Stimulated activated CD4-positive, alpha-beta T cell treated with anti-CD3 and anti-CD28 coated beads, TNF-alpha, amount 100 ng/mL, for 1 hour (primary cell): ENCODE measurements at places on chromosomes 1 and 21.

DNA sequence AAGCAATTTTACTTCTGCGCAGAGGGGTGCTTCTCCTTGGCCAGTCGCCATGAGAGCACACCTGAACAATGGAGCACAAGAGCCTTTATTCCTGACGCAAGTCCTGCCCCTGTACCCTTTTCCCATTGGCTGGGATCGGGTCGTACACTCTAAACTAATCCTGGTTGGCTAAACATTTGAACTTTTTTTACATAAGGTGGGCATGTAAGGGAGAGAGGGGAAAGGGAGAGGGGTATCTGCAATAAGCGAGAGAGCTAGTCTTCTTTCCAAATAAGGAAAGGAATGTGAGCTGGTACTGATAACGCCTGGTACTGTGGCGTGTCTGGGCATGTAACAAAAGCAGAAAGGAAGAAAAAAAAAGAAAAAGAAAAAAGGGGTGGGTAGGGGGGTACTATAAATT, 21.8 kb downstream of the MFSD2A start:
- no peak for DNase-seq

DNA sequence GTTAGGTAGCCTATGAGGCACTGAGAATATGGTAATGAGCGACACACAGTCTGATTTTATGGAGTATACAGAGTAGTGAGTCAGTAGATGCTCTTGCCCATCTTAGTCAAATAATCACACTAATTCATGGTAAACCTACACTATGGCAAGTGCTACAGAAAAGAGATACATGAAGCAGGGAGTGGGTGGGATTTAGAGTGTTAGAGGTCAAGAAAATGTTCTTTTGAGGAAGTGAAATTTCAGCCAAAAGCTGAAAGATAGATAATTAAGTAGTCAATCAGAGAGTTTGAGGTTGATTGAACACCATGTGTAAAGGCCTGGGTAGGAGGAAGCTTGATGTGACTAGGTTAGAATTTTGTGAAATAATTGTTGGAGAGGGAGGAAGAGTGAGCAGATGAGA, 14.7 kb downstream of the MDM4 start:
- DNase-seq = no peak

DNA sequence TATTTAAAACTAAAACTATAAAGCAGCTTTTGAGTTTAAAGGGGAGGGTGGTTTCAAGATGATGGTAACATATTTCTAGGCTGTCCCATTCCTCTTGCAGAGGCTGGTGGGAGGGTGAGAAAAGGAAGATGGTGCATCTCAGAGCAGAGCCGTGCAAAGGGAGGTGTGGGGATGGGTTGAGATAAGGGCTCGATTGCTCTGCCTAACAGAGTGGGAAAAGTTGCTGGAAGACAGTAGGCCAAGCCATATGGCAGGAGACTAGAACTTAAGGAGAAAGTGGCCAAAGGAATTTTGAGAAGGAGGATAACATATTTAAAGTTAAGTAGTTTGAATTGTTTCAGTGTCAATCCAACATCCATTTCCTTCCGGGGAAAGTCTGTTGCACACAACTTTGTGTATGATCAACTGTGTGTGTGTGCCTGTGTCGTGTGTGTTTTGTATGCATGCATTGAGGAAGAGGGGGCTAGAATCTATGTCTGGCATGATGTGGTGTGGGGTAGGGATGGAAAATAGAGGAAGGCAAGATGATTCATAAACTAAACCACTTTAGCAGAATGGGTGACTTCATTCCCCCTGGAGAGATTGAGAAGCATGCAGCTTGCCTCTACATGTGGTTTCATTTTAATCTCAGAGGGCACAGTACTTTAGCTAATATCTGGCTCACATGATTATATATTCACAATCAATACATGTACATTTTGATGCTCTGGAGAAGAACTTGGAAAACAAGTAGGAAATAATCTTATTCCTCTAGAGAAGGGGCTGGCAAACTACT, 145.0 kb upstream of the DNAH14 start:
- DNase-seq = no peak

DNA sequence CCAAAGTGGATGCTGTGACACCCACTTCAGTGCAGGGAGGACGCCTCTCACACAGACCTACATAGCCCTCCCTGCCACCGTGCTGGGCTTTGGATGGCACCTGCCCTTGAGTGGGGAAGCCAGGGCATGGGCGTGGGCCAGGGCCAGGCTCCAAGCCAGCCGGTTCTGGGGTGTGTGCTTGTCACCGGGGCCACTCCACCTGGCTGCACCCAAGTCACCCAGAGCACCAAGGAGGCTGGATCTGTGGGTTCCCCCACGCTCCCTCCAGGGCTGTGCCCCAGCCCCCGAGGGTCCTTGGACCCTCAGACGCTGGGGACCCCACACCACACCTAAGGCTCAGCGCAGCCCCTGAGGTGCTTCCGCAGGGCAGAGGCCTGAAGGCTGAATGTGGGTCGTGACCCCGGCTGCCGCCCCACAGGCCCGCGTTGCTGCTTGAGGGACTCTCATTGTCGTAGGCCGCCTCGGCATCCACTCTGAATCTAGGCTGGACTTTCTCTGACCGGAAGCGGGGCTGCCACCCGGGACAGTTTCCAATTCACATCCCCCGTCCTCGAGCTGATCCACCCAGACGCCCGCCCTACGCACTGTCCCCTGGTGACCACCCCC, 1.5 kb downstream of the MXRA8 start:
- no peak for DNase-seq

- DNase-seq = no peak
Measured at GRCh38 chr1:207647671-207648333, 2.9 kb downstream of the CR1L start.

- no peak for DNase-seq
Measured at GRCh38 chr1:111911776-111912515, 77.5 kb downstream of the KCND3 start.

DNA sequence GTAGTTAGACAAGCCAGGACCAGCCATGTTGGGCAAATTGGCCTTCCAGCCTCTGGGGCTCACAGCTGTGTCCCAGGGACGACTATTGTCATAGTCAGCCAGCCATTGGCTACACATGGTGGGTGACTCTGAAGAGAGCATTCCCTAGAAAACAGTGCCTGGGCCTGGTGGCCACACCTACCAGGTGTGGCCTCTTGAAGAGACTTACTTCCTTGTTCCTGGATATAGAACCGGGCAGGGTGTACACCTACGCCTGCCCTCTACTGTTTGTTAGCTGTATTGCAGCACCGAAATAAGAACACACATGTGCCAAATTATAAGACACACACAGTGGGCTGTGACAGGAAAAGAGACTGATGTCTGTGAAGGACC, 134.6 kb upstream of the ARHGEF16 start:
- DNase-seq = no peak

DNA sequence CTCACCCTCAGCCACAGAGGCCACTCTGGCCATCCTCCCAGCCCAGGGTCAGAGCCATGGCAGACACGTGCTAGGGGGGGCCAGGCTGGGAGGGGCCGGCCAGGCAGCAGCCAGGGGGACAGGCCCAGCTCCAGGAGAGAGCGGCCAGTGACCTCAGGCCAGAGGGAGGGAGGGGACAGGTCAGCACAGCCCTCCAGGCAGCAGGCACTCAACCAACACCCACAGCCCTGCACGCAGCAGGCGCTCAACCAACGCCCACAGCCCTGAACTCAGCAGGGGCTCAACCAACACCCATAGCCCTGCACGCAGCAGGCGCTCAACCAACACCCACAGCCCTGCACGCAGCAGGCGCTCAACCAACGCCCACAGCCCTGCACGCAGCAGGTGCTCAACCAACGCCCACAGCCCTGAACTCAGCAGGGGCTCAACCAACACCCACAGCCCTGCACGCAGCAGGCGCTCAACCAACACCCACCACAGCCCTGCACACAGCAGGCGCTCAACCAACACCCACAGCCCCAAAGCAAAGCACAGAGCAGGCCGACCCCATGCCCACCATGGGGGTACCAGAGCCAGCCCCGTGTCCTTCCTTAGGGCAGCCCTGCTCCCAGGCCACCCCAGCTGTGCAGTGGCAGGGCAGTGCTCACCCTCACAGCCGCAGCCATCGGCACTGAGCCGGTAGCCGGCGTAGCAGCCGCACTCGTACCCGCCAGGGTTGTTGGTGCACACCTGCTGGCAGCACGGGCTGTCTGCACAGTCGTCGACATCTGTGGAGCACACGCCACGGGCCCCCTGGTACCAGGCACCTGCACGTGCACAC, 55.9 kb downstream of the ARHGEF16 start:
- no peak for DNase-seq
